ENCODE measurements at places on chromosomes 2 and 18.

DNA sequence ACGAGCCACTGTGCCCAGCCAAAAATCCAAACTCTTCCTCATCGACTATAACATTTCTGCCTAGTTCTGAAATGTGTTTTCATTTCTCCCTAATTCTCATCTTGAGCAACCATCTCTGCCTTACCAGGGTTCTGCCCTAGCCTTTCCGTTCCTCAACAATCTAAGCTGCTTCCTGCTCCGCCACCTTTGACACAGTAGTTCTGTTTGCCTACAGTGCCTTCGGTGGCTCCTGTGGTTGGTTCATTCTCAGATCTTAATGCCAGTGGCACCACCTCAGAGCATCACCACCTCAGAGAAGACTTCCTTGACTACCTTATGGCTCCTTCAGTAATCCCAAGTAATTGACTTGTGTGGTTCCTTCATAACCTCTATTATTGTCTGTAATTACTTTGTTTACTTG is 3.8 kb downstream of the SOCS6 start:
- DNase-seq: no peak

- no peak for DNase-seq
Observed at GRCh38 chr2:109341355-109342255, 212.6 kb downstream of the SH3RF3 start.

- no peak for DNase-seq
Observed at GRCh38 chr2:102018823-102019445, 27.2 kb downstream of the IL1R2 start.

GRCh38 chr2:36753706-36754221 is 57.3 kb downstream of the VIT start:
- DNase-seq: peak; percentile 20

GRCh38 chr2:55140316-55141219 is 90.3 kb upstream of the RTN4 start:
- DNase-seq: no peak

- no peak for DNase-seq
Observed at GRCh38 chr2:35787302-35788031, 568.1 kb upstream of the CRIM1 start.

GRCh38 chr18:45149712-45150111 is 465.6 kb upstream of the SLC14A2 start:
- no peak for DNase-seq

DNA sequence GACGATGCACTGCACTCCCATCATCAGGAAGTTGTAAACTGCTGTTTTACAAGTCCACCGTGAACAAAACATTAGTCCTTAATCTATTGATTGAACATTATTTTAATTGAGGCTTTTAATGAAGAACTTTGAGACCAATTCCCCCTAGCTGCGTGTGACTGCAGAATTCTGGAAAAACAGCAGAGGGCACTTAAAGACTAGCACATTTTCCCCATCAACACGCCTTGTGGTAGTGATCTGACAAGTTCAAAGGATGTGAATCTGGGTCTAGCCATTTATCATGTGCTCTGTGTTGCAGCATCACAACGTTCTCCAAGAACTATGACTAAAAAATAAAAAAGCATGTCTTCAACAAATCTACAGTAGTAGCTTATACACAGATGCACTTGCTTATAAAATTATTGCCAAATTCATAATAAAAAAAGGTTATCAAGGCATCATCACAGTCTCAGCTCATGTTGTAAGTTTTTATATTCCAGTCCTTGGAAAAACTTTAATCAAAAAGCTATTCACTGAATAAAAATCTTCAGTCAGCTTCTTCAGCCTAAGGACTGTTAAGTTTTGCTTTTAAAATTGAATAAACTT is 35.8 kb downstream of the SKOR2 start:
- DNase-seq: peak; percentile 50

- no peak for DNase-seq
Observed at GRCh38 chr18:48539406-48540250, 797 bp downstream of the CTIF start.

DNA sequence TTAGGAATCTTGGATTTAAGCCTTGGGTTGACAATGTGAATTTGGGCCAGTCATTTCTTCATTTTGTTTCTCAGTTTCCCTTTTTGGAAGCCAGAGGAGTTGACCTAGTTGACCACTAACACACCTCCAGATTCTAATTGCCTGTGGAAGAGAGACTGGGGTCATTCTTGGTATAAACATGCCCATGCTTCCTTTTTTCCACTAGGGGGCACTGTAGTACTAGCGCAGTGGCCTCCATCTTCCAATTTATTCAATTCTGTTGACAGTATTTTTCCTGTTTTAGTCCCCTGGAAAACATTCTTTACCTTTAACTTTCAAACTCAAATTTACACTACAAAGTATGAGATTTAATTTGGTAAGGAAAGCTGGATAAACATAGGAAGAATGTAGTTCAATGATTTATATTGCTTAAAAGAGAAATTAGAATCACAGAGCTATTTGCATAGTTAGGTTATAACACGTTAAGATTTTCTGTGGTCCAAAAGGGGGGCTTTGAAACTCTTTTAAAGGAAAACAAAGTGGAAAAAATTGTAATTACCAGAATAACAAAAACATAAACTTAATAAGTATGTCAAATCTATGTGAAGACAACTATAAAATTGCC is 57.5 kb upstream of the AGPS start:
- DNase-seq: peak; percentile 59

Measured in iPS-NIHi11 (cell line).